Stimulated activated CD4-positive, alpha-beta T cell treated with anti-CD3 and anti-CD28 coated beads, Interleukin-1b, Interleukin-23, amount 100 ng/mL, for 4 hours (primary cell): ENCODE measurements at places on chromosomes 6 and 20.

- no peak for DNase-seq
These were observed 160.6 kb upstream of the GGTLC1 start for GRCh38 chr20:24149175-24149574.

DNA sequence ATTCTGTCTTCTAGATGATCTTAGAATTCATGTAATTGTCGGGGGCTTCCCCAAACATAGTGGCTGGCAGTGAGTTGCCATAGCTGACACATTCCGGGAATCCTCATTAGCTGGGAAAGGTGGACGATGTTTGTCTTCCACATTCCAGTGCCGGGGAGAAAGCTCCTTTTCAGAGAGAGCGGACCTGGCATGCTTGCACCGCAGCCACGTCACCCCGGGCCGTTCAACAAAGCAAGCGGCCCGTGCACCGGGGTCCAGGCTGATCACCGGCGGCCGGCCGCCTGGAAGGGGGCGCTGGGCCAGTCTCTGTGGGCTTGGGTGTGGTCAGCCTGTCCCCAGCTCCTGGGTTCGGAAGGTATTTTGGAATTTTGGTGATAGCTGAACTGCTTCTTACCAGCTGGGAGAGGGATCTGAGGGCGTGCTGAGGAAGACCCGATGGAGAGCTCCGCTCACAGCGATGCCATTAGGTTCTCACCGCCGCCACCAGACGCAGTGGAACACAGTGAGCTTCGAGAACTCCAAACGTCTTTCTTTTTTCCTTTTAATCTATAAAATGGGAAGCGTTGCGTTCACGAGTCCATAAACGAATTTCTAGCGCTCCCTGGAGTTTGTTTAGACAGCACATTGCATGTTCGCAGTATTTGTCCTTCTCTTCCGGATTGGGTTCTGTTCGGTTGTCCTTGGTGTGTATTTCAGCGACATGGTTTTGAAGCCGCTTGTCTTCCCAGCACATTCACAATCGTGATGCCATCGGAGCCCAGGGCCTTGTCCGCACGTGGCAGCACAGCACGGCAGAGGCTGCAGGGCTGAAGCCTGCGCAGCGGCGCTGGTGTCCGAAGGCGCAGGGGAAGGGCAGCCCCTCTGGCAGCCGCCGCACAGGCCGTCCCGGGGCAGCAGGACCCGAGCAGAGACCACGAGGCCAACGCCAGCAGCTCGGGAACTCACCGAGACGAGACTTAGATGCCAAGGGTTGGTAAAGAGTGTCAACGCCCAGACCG is 557.6 kb downstream of the QKI start:
- DNase-seq = no peak

- DNase-seq = peak; percentile 82
These were observed at the start of the genes KCTD20 and PXT1 for GRCh38 chr6:36442671-36443470. KCTD20 (plus strand) TSS chr6:36443000; CDS start chr6:36470098, 27,098 bp downstream. PXT1 (minus strand) TSS chr6:36442854; CDS start chr6:36426082, 16,772 bp downstream.

DNA sequence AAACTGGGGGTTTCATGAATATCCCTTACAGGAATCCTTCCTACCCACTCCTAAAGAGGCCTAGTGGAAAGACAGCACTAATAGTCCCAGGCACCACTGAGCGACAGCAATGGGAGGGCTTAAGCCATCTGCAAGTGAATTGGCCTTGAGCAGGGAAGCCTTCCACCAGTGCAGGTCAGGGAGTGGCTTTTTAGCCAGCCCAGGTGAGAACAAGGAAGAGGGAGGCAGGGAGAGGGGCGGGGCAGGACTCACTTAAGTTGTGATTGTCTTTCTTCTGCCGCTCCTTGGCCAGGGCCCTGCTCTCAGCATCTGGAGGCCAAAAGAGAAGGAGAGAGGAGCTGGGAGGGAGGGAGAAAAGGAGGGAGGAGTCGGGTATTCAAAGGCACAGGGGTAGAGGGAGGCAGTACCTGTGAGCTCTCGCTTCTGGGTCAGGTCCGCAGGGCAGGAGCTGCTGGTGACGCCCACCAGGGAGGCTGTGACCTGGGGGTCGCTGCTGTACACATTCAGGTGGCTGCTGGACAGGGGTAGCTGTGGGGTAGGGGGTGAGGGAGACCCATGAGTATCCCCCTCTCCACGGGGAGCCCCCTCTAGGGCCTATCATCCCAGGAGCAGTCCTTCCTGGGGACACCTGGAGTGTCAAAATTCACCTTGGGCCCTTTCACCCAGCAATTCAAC is 47.8 kb downstream of the TFEB start:
- no peak for DNase-seq

DNA sequence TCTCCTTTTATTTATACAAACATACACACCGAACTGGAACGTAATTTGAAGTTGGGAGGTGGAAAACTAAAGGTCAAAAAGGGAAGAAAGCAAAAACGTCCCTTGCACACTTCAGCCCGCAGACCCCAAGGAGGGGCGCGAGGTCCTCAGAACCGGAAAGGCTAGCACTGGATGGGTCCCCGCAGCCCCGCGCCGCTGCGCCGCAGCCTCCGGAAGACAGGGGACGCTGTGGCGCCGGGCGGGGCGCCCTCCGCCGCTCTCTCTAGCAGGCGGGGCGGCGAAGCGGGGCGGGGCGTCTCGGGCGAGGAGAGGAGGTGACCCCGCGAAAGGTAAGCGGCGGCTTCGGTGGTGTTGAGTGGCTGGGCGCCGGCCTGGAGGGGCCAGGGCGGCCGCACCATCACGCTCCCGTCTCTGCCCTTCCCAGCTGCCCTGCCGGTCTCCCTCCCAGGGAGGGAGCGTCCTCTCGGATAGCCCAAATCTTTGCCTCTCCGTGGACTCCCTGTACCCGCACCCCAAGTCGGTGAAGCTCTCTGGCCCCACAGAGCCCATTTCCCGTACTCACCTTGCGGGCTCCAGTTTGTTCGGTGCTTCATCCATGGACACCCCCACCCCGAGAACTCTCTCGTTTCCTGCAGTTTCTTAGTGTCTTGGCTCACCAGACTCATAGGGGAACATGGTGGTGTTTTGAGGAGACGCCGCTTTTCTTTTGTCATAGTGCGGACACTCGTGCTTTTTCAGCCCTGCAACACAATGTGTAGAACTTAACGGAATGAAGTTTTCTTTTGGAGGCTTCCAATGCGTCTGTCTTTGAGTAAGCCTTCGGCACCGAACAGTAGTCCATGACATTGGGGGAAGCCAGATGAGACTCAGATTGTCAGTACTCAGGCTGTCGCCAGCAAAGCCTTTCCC is at the start of gene SMIM8:
Gene SMIM8 (plus strand): TSS at position 285 of the 909 bp plus-strand sequence. CDS start 14,444 bp downstream, outside the sequence.
- peak; percentile 78 for DNase-seq

- no peak for DNase-seq
These were observed 103.6 kb downstream of the KIF13A start for GRCh38 chr6:17883665-17884497.

GRCh38 chr6:91304521-91304920 is 717.6 kb upstream of the MAP3K7 start:
- DNase-seq = no peak

DNA sequence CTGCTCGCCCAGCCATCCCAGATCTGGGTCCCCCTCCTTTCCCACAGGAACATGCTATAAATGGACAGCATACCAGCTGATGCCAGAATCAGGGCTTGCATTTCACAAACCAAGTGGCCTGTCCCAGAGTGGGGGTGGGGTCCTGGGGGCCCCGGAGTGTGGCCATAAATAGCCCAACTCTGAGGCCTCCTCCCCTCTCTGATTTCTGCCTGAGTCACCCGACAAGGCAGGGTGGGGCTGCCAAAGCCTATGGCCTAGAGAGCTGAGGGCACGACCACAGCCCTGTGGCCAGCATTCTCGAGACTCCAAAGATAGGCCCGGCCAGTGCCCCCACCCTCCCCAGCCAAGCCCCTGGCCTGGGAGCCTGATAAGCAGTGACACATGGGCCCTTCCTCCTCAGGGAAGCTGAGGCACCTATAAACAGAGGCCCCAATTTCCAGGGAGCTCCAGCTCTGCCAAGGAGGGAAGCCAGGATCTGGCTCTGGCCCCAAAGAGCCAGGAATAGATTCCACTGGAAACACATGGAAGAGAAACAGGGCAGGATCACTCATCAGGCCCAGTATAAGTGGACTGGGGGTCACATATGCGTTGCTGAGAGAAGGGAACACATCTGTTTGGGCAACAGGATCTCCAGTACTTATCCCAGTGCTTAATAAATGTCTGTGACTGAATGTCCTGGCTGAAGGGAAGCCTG is 20.3 kb downstream of the SNTA1 start:
- no peak for DNase-seq

DNA sequence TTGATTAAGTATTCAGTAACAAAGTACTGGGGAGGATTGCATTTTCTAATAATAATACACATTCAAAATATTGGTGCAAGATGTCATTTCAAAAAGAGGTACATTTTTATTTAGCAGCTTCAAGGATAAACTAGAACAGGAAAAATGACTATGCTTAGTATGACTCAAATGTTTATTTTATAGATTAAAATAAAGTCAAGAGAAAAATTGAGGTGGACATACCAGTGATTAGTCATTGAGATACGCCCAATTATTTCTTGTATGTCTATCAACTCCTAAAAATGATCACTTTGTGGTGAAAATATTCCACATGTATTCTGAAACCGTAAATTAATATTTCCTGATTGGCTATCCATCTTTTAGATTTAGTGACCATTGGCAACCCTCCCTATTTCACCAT is 96.7 kb downstream of the PHF3 start:
- DNase-seq = no peak

DNA sequence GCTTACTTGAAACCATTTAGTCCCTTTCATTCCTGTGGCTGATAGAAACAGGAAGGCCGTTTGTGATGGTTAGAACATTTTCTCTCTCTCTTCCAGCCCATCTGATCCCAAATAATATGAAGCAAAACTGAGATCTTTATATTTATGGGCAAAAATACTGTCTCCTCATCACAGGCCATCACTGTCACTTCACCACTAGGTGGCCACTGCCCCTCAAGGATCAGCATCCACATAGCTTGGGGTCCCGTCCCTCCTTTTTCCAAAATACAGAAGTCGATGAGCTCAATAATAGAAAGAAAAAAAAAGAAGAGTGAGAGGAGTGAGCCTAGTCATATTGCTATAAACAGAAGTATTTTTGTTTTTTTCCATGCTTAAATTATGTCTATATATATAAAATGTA is 46.4 kb upstream of the LAMP5 start:
- DNase-seq = no peak

GRCh38 chr20:44367746-44368145 is 12.2 kb downstream of the HNF4A start:
- no peak for DNase-seq

- DNase-seq = no peak
These were observed 45.5 kb upstream of the RNF8 start for GRCh38 chr6:37308069-37308815.

GRCh38 chr6:137973201-137973600 is 106.1 kb downstream of the TNFAIP3 start:
- no peak for DNase-seq

DNA sequence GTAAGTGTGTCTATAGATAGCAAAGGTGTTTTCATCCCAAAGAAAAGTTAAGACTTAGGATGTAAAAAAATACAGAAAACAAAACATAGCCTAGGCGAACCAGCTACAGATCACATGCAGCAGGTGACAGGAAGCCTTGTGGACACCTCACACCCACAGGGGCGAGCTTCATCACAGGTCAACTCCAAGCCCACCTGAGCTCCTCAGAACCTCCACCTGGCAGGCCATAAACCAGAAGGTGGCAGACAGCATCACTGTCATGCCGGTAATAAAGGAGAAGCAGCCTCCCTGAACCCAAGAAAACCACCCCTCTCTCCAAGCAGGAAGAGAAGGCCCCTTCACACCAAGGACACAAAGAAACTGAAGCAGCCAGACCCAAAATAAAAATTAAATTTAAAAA is 1.0 kb downstream of the RALGAPA2 start:
- no peak for DNase-seq

GRCh38 chr6:65110031-65110430 is 597.0 kb downstream of the EYS start:
- no peak for DNase-seq

DNA sequence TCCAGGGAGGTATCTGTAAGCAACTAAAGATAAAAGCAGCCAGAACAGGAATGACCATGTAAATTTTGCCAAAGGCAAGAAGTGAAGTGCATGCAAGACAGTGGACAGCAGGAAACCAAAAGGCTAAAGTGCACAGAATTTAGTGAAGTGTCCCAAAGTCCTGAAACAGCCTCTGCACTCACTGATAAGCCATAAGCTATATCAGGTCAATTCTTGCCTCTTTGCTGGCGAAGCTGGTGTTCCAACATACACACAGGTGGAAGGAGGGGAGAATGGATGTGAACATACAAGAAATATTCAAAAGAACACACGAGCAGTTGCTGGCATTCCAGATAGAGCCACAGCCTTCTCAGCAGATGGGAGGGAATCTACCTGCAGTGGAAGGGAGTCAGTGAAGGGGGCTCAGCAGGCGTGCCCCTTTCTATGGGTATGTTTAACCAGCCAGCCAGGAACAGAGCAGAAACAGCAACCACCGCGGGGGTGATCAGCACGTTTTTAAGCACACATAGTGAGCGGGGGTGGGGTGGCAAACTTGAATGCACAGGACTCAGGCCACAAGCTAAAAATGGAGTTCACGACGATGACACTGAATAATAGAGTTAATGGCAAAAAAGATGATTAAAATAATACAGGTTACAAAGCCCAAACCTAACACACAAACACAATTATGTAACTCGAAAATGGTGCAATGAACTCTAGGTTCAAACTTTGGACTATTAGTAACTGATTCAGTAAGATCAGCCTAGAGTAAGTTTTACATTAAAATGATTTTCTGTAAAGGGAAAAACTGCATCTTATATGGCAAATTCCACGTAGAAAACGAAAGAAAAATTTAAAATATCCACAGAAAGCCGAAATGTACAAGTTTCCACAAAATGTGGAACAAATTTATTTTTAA is 1.2 kb downstream of the ECI2 start:
- DNase-seq = no peak

GRCh38 chr6:153044295-153044694 is 41.8 kb upstream of the MTRF1L start:
- DNase-seq = no peak

- no peak for DNase-seq
These were observed 648.4 kb upstream of the NRSN1 start for GRCh38 chr6:23477586-23477985.

DNA sequence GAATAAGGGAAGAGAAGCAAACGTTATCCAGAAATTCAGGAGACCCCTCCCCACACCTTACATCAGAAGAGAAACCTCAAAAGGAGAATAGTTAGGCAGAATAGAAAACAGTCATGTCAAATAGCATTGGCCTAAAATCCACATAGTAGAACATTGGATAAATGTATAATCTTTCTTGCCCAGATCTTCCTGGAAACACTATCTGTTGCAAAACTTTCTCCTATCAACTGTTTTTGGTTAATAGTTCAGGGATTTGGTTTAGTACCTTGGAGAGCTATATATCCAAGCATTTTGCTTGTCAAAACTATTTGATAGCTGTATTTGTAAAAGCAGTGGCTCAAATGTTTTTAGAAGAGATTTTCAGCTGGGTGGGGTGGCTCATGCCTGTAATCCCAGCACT is 74.3 kb upstream of the PHACTR2 start:
- DNase-seq = no peak

- DNase-seq = no peak
These were observed 53.5 kb downstream of the TCP11 start for GRCh38 chr6:35087361-35088280.

DNA sequence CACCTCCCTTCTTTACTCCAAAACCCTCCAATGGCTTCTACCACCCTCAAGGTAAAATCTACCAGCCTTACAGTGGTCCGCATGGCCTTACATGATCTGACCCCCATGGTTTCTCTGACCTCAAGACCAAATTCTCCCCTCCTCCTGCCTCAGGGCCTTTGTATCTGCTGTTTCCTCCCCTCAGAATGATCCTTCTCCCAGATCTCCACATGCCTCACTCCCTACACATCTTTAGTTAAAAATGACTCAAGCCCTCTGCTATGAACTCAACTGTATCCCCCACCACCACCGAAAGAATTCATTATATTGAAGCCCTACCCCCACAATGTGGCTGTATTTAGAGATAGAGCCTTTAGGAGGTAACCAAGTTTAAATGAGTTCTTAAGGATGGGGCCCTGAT is 4.1 kb downstream of the SLC23A2 start:
- DNase-seq = no peak
